ENCODE measurements at places on chromosomes 2 and 18.

- DNase-seq: no peak
Measured at GRCh38 chr2:17223211-17223610, 295.0 kb downstream of the RAD51AP2 start.

- no peak for DNase-seq
Measured at GRCh38 chr2:180146541-180146940, 139.4 kb upstream of the CWC22 start.

DNA sequence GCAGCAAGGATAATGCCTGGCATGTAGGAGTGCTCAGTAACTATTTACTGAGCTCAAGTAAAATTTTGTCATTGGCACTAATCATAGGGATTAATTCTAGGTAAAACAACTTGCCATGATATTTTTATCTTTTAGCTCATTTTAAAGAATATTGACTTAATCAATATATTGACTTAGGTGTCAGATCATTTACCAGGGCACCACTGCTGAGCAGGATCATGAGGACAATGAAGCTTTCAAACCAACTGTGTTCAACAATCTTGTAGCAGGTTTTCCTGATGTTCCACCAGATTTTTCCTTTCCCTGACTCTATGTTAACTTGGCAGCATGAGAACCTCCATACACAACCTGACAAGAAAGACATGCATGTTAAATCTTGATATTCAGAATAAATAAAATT, 114.5 kb upstream of the SCN1A start:
- no peak for DNase-seq

GRCh38 chr18:40355726-40356125, 1599.3 kb upstream of the PIK3C3 start:
- DNase-seq: no peak

GRCh38 chr18:22800551-22800951, 132.6 kb upstream of the RBBP8 start:
- DNase-seq: no peak

GRCh38 chr2:40859617-40860016, 407.7 kb upstream of the SLC8A1 start:
- no peak for DNase-seq

GRCh38 chr18:47970664-47971531, 40.4 kb upstream of the SMAD2 start:
- peak; percentile 87 for DNase-seq

DNA sequence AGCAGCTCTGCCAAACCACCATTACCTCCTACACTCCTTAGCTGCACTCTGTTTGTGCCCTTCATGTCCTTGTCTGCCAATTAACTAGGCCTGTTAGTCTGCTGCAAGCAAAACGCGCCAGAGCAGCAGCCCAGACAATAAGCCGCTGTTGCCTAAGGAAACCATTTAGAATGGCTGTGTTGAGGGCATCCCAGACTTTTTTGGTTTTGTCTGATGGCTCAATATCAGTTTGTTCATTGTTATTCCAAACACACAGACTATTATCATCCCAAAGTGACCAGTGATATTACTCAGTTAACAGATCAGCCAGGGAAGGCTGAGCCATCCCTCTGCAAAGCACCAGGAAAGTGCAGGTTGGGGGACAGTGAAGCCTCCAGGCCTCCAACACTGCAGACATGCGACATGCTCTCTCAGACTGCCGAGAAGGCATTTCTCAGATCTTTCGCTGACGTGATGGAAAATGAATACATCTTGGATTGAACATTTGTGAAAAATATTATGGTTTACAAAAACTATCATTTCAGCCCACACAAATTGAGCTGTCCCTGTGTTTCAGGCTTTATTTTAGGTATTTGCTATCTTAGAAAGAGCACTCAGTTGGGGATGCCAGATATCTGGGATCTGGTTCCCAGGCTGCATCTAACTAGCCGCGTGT, 182.0 kb upstream of the HNRNPA3 start:
- no peak for DNase-seq

DNA sequence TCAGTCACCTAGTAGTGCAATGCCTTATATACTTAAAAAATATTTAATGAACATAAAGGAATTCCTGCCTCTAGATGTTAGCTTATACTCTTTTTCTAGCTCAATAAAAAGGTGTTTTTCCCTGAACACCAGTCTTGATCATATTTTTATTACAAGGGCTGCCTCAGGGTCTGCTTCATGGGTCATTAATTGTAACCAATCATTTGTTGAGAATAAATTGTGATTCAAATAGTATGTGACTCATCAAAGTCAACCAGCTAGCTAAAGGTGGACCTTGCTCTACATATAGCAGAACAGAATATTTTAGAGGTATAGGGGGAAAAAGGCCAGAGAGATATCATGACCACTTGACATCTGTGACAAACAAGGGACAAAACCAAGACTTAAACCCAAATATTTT, 114.0 kb downstream of the PIK3C3 start:
- no peak for DNase-seq

DNA sequence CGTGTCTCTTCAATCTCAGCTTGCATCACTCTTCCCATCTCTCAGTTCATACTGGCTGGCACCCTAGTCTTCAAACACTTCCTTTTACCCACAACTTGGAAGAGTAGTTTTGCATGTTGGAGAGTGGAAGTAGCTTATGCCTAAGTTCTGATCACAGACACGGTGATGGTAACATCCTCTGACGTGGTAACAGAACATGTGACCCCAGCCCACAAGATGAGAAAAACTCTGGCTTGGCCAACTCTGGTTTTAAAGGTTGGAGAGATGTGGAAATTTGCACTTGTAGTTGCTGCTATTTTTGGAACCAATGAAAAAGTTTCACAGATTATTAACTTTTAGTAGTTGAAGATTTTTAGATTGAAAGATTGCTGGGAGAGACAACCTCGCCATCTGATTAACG, 155.4 kb upstream of the SLC35G4 start:
- DNase-seq: no peak

DNA sequence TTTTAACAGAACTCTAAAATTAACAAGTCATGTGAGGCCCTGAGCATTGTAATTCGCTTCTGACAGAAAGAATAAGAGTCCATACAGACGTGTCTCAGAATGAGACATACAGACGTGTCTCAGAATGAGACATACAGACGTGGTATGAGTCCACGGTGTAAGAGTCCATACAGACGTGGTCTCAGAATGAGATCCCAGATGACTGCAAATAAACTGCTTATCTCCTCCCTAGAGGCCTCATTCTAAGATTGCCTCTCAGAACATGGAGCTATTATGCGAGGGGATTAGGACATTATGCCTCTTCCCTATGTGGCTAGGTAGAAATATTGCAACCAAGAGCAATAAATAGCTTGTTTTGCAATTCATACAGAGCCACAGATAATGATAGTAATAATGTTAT, 63.9 kb downstream of the NEB start:
- no peak for DNase-seq

DNA sequence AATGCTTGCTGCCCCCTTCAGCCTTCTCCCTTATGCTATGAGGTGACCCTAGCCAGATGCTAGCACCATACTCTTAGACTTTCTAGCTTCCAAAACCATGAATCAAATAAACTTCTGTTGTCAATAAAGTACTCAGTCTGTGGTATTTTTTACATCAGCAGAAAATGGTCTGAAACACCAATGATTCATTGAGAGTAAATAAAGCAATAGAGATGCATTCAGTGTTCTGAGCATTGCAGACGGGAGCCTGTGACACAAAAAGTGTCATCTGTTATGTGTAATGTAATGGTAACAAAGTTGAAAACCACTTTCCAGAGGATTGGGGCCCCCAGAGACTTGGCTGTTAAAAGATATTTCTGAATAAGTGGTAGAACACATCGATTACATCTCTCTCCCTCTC, 758.0 kb upstream of the NRXN1 start:
- DNase-seq: no peak

- DNase-seq: no peak
Measured at GRCh38 chr18:26803643-26804042, 61.9 kb downstream of the AQP4 start.

- no peak for DNase-seq
Measured at GRCh38 chr2:239349453-239350135, 51.2 kb downstream of the HDAC4 start.

DNA sequence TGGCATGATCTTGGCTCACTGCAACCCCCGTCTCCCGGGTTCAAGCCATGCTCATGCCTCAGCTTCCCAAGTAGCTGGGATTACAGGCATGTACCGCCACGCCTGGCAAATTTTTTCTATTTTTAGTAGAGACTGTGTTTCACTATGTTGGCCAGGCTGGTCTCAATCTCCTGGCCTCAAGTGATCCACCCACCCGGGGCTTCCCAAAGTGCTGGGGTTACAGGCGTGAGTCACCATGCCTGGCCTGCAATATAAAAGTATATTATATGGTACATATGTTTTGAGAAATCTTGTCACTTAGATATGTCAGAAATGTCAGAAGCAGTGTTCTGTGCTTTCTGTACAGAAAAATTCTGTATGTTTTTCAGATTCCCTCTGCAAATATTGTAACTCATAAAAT, 19.2 kb upstream of the XPO1 start:
- DNase-seq: no peak

GRCh38 chr2:233413559-233414272, 59.4 kb downstream of the DGKD start:
- no peak for DNase-seq

DNA sequence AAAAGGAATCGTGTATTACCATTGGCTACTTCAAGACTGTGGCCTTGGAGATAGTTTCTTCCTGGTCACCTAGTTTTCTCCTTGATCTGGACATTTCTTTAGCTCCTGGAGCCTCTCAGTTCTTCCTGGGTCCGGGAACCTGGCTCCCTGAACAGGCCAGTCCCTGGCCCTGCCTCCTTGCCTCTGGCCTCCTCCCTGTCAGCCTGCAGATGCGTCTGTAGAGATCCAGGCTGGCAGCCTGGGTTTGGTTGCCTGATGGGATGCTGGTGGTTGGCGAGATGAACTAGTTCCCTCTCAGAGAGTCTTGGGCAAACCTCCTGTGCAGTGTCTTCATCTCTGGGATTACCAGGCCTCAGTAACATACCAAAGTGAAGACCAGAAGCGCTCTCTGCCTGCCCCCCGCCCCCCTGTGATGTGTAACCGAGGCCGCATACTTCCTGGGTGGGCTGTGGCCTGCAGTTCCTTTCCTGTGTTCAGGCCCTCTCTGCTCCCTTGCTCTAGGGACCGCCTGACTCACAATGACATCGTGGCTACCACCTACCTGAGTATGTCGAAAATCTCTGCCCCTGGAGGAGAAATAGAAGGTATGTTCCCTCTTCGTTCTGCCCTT, 85.4 kb downstream of the DYSF start:
- peak; percentile 18 for DNase-seq

DNA sequence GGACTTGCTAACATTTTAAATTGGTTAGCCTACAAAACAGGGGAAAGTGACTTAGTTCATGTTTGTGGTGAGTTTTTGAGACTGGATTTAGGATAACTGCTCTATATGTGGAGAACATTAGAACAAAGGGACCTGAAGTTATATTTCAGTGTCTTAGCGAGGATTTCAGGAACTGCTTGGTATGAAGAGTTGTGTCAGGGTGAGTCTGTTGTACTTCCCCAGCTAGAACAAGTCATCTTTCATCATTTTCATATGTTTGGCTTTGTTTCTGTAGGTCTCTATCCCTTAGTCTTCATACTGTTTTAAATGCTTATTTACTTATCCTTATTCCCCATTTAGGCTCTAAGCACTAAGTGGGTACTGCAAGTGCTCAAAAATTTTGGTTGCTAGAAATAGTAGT, 41.9 kb downstream of the KCMF1 start:
- DNase-seq: no peak

DNA sequence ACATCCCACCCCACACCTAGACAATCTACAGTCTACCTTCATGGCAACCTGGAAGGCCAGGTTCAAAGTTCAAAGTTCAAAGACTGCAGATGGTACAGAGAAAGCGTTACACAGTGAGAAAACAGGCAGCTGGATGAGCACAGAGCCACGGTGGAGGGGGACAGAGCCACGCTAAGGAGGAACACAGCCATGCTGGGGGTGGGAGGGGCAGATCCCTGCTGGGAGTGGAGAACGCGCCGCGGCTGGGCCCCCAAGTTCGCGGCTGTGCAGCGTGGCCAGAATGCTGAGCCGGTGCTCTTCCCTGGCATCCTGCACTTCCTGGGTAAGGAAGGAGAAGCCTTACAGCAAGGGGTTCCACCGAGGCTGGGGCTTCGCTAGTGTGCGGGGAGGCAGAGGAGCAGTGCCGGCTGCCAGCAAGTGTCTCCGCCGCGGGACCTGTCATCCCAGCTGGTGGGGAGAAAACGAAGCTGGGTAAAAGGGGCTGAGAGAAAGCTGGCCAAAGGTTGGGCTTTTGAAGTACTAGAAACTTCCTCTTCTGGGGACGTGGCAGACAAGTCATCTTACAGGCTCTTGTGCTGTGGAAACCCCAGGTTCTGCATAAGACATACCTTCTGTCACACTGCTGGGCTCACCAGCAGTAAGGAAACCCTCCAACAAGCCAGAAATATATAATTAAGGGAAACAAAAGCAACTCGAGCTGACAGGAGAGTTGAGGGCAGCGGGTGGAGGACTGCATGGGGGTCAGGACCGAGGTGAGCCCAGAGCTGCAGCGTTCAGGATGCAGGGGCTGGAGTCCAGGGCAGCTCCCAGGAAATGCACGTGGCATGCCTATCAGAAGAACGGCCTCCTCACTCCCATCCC, 115.5 kb downstream of the HDAC4 start:
- DNase-seq: no peak

DNA sequence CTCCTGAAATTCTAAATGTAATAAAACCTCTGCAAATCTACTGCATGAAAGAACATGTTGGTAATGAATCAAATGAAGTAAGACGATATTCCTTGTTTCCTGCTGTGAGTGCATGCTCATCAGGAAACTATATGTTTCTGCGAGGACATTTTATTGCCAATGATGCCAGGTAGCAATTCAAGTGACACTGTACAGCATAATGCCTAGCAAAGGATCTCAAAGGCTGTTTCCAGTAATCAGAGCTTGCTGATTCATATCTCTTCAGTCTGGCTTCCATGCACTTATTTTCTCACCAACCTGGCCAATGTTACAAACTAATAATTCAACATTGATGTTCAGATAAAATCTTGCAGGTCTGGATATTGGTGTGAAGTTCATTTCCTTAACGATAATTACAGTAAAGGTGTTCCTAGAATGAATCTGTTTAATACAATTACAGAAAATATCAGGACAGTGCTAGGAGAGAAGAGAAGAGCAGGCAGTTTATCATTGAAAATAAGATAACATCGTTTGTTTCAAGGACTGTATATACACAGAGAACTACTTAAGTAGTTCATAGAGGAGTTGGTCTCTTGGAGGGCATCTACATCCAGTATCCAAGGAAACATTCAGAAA, 568.5 kb upstream of the SOX11 start:
- no peak for DNase-seq

GRCh38 chr2:119292226-119292625, 68.6 kb downstream of the STEAP3 start:
- DNase-seq: no peak

- no peak for DNase-seq
Measured at GRCh38 chr2:96985181-96985945, 1.0 kb downstream of the FAM178B start.
